ENCODE measurements at places on chromosomes 1 and 21. TPM values are rescaled to one million over a fixed set of nuclear protein-coding genes. Genes with fewer than 3 reads are reported as not detected.

The SYPL2 gene
- total RNA-seq = 9.6 TPM

DNA sequence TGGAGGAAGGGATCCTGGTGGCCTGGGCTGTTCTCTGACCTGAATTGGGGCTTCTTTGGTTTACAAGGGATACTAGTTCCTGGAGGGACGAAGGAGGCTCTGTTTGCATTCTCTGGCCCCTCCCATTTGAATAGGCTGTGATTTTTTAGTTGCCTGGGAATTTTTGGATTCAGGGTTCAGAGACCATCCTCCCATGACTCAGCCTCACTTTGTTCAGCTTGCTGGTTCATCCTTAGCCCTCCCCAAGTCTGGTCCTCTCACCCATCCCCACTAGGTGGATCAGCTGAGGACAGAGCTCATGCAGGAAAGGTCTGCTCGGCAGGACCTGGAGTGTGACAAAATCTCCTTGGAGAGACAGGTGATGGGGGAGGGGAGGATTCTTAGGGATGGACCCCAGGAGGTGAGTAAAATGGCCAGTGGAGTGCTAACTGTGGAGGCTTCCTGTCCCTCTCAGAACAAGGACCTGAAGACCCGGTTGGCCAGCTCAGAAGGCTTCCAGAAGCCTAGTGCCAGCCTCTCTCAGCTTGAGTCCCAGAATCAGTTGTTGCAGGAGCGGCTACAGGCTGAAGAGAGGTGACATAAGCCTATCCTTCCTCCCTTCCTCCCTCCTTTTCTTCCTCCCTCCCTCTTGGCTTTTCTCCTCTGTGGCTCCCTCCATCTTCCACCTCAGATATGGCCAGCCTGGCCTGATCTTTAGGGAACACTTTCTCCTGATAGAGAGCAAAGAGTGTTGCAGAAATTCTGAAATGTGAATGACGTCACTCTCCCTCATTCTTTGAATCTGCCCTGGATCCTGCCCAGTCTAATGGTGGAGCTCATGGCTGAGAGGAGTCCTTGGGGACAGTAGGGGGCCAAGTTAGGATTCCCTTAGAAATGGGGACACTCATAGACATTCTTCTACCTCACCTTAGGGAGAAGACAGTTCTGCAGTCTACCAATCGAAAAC is 4.5 kb upstream of the TUFT1 start:
- DNase-seq = no peak

DNA sequence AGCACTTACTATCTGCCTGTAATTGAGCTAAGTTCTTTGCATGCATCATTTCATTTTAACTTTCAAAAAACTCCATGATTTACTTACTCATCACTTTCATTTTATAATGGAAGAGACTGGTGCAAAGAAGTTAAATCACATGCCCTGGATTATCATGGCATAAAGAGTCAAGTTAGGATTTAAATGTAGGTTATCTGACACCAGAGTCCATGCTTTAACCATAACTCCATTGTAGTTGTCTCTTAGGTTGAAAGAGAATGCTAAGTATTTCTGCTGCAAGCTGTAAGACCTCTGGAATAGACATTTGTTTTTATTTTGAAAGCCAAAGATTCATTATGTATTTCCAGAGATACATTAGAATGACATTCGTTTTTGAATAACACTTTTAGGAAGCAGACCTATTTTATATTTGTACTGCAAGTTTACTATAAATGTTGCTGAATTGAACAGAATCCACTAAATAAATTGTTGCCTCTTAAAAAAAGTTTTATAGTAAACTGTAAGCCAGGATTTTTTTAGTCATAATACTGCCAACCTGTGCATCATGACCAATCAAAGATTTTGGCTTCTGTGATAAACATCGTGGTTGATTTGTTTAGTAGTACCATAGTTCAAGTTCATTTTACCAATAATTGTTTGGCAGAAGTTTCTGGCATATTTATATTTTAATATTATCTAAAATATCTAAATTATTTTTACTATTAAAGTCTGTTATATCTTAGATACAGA is 26.1 kb downstream of the CFH start:
- no peak for DNase-seq

GRCh38 chr1:157842939-157843338 is 1.3 kb upstream of the CD5L start:
- DNase-seq = no peak

The TDRD5 gene
- total RNA-seq = not detected

DNA sequence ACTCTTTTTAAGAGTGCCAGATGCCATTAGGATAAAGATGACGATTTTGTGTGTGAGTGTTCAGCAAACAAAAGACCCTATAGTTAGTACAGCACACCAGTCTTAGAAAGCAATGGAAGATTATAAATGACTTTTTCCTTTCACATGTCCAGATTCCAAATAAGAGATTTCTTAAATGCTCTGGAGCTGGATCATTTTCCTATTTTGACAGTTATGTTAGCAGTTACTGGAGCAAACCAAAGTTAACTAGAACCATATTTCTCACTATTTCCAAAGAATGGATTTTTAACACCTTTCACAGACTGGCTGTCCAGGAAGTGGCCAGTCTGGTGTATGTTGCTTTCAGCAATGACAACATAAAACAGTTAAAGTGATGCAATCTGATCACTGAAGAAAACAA is 905.8 kb upstream of the ADGRL2 start:
- DNase-seq = no peak

- DNase-seq = no peak
Measured at GRCh38 chr1:79629414-79629813, 622.9 kb upstream of the ADGRL4 start.

GRCh38 chr1:116832932-116833578 is 76.7 kb upstream of the PTGFRN start:
- DNase-seq = no peak

GRCh38 chr1:151277249-151277648 is 4.8 kb upstream of the ZNF687 start:
- no peak for DNase-seq

GRCh38 chr1:56508523-56508983 is 70.8 kb downstream of the PLPP3 start:
- peak; percentile 97 for DNase-seq

The SRRM1 gene
- total RNA-seq = 43.7 TPM

DNA sequence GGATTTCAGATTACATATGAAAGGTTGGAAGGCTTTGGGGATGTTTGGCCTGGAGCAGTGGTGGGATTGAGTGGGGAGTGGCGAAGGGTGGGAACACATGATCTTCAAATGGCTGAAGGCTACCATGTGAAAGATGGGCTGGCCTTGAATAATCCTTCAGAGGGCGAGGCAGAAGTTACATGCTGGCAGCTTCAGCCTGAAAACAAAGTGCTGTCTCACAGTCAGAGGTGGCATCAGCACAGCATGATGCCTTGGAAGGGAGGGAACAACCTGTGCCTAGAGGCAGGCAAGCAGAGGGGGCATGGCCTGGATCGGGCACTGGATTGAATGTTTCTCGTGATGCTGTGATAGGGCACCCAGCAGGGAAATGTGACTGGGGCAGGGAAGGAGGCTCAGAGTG is 130.8 kb downstream of the BEND5 start:
- DNase-seq = no peak

DNA sequence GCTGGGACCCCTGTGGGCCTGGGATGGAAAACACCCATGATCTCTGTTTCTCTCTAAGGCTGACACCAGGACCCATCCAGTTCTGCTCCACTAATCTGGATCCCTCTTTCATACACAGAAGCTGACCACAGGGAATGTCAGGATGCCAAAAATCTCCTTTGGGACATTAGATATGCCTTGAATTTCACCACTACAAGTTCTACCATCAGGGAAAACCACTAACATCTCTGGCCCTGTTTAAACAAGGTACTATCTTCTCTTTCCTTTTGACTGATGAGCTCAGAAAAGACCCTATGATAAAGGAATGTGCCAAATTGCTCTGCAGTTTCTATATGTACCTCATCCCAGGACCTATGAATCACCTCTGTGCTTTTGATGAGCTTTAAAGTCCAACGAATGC is 10.2 kb upstream of the PLXNA2 start:
- DNase-seq = no peak

The NES gene
- total RNA-seq = 1.4 TPM

GRCh38 chr1:89763649-89763986 is 57.2 kb upstream of the LRRC8D start:
- DNase-seq = no peak

GRCh38 chr1:230868736-230869385 is 540 bp upstream of the C1orf198 start:
- DNase-seq = no peak

- no peak for DNase-seq
Measured at GRCh38 chr1:236800002-236800620, 5.0 kb downstream of the MTR start.

- DNase-seq = no peak
Measured at GRCh38 chr1:197327776-197328364, 59.8 kb downstream of the CRB1 start.

DNA sequence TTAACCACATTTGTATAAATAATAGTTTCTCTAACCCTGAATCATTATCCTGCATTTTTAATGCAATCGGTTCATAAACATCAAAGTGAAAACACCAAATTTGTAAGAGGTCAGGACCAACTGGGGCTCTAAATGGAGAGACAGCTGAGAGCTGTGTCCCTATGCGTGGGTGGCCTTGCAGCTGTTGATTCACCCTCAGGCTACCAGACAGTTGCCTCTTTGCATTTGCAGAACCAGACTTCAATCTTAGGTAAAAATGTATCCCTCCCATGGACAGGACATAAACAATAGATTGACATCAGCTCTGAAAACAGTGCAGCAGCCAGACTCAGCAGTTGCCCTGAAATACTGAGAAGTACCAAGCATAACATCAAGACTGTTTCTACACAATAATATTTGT is 8.8 kb upstream of the TGFB2 start:
- no peak for DNase-seq

The LRRC38 gene
- not detected for total RNA-seq

The CRNN gene
- not detected for total RNA-seq

- no peak for DNase-seq
Measured at GRCh38 chr1:31665234-31665878, 20.7 kb upstream of the PEF1 start.

The ASCL5 gene
- not detected for total RNA-seq

The LRRC8B gene
- total RNA-seq = 2.8 TPM

GRCh38 chr1:23407016-23407630 is 17.4 kb downstream of the TCEA3 start:
- DNase-seq = no peak

- no peak for DNase-seq
Measured at GRCh38 chr21:16377120-16377658, 647.4 kb downstream of the USP25 start.

DNA sequence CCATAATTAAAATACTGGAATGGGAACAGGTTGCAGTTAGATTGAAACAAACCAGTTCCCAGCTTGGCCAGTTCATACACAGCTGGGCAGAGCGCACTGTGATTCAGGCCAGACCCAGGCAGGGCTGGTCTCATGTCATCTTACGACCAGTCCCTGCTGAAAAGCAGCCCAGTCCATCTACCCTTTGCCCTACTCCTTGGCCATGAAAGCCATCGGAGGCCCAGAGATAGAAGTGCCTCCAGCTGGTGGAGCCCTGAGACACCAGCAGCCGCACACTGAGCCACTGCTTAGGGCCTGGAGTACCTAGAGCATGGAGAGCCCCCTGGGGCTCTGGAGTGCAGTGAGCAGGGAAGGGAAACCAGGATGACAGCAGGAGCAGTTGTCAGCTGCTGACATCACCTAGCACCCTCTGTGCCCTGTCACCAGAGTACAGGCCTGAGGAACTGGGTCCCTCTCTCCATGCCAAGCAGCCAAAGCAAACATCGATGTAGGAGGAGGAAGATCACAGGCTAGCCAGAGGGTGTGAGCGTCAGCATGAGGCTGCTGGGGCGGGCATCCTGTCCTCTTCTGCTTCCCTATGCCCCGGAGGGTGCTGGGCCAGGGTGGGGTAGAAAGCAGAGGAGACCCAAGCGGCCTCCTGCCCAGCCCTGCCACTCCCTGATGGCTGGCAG is 34.2 kb upstream of the TMEM125 start:
- DNase-seq = peak; percentile 77

DNA sequence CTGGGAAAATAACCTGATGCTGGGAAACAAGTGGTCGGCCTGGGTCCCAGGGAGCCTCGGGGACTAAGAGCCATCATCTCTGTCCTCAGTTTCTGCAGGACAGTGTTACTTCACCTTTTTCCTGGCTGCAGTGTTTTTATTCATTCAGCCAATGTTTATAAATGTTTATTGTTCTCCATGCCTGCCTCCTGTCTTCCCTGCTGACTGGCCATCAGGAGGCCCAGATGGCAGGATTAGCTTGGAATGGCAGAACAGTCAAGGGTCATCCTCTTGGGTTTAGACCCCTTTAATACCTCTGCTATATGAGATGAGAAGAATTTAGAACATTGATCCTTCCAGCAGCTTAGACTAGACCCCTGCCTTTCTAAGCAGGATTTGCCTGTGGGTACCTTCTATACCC is 13.3 kb downstream of the MAPKAPK2 start:
- no peak for DNase-seq

All from left lobe of liver (tissue), 2 donors.